ENCODE measurements at places on chromosomes 4 and X.

GRCh38 chr4:41204400-41204978 lies 9.9 kb downstream of the APBB2 start:
- H3K4me1 ChIP-seq = peaks cover 35% of the 10 kb centered on the region
- H3K27me3 ChIP-seq = no peaks in the 10 kb centered on the region
- DNase-seq = no peak
- peaks cover 3% of the 10 kb centered on the region for H3K36me3 ChIP-seq
- no peak overlapping the region for H3K27ac ChIP-seq

- peak overlapping the region; percentile 37 for H3K27ac ChIP-seq
- no peak overlapping the region for H3K4me3 ChIP-seq
- no peak for DNase-seq
- no peaks in the 10 kb centered on the region for H3K27me3 ChIP-seq
These were observed 34.7 kb upstream of the PLAC1 start for GRCh38 chrX:134692990-134693389.

DNA sequence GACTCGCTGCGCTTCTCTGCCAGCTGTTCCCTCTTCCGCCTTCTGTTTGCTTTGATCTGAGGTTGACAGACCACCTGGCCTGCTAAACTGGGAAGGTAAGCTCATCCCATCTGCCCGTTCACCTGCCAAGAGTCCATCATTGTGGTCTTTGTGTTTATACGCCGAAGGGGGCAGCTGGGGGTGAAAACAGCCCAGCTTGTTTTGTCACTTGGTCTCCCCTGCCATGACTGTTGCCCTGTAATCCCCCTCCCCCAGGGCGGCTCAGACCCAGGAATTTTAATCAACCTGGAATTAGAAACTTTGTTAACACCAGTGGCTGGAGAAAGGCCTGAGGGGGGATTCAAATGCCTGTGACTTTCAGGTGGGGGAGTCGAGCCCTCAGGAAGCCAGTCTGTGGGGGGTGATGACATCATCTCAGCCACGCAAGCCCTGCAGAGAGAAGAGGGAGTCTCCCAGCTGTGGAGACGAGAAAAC lies 333.3 kb downstream of the BCOR start:
- no peak overlapping the region for H3K4me3 ChIP-seq
- H3K27me3 ChIP-seq = no peaks in the 10 kb centered on the region
- peaks cover 5% of the 10 kb centered on the region for H3K4me1 ChIP-seq
- H3K27ac ChIP-seq = no peak overlapping the region

DNA sequence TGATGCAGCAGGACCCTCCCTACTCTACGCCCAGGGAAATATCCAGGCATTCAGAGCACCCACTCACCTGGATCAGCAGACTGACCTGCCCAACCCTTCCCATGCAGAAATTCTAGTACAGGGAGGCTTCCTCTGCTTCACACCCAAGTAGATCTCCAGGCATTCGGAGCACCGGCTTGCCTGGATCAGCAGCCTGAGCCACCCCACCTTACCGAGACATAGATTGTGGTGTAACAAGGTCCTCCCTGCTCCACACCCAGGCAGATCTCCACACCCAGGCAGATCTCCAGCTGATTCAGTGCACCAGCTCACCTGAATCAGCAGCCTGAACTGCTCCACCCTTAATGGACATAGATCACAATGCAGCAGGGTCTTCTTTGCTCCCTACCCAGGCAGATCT lies 215.1 kb upstream of the CPEB2 start:
- DNase-seq = no peak
- no peaks in the 10 kb centered on the region for H3K36me3 ChIP-seq
- no peak overlapping the region for H3K4me3 ChIP-seq
- H3K4me1 ChIP-seq = peaks cover 19% of the 10 kb centered on the region
- H3K27me3 ChIP-seq = no peaks in the 10 kb centered on the region
- no peak overlapping the region for H3K27ac ChIP-seq

- DNase-seq = no peak
- no peaks in the 10 kb centered on the region for H3K36me3 ChIP-seq
- no peak overlapping the region for H3K4me3 ChIP-seq
- H3K27ac ChIP-seq = no peak overlapping the region
- H3K4me1 ChIP-seq = no peaks in the 10 kb centered on the region
These were observed 508.5 kb downstream of the MID1IP1 start for GRCh38 chrX:39309721-39310152.

DNA sequence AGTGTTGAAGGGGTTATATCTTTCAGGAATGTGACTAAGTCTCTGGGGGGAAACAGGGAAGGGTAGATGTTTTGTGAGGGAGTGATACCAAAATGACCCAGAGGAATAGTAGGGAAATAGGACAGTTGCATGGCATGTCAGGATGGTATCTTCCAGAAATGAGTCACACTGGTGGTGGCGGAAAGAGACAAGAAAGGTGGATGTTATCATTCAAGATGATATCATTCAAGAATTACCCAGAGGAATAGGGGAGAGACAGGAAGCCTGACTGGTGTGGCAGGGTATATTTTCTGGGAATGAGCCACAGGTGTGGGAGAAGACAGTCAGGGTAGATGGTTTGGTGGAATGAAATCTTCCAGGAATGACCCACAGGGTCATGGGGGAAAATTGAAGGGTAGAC lies 61.1 kb downstream of the MAOA start:
- peak overlapping the region; percentile 93 for H3K27ac ChIP-seq
- no peaks in the 10 kb centered on the region for H3K36me3 ChIP-seq
- peaks cover 35% of the 10 kb centered on the region for H3K4me1 ChIP-seq
- no peak overlapping the region for H3K4me3 ChIP-seq
- peak; percentile 67 for DNase-seq

- no peaks in the 10 kb centered on the region for H3K27me3 ChIP-seq
- no peak for DNase-seq
These were observed 157.1 kb downstream of the CPXCR1 start for GRCh38 chrX:88903989-88904718.

DNA sequence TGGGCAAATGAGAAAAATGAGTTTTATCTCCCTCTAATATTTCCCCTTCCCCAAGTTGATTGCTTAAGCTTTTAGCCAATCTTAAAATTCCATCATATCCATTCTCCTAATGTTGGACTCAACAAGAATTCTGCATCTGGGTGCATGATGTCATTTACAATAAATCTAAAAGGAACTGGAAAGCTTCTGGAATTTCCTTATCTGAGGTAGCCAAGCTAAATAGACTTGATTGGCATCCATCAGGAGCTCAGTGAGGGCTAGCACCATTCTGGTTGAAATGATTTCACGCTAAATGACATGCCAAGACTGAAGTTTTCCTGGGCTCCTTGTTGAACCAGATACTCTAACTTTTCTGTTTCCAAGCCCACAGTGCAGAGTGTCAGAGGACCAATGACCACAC lies 110.3 kb upstream of the SCML1 start:
- no peak for DNase-seq
- peaks cover 23% of the 10 kb centered on the region for H3K4me1 ChIP-seq
- H3K4me3 ChIP-seq = no peak overlapping the region
- H3K27ac ChIP-seq = no peak overlapping the region
- H3K27me3 ChIP-seq = no peaks in the 10 kb centered on the region

DNA sequence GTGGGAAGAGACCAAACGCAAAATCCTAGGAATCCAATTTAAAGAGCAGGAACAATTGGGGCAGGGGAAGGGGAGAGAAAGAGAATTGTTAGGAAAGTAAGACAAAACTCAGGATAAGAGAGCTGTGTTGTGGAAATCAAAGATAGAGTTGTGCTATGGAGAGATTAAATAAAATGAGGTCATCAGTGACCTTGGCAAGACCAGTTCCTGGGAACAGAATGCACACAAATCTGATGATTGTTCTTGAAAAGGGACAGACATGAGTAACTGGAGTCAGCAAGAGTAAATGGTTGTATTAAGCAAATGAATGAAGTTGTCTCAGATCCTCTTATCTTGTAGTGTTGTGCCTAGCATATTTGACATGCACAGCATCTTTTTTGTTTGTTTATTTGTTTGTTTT lies 267.4 kb downstream of the IL1RAPL1 start:
- H3K27me3 ChIP-seq = no peaks in the 10 kb centered on the region
- no peaks in the 10 kb centered on the region for H3K36me3 ChIP-seq
- DNase-seq = no peak
- no peak overlapping the region for H3K27ac ChIP-seq

GRCh38 chrX:74781507-74782034 lies 143.7 kb downstream of the NEXMIF start:
- DNase-seq = no peak
- no peak overlapping the region for H3K4me3 ChIP-seq
- no peaks in the 10 kb centered on the region for H3K27me3 ChIP-seq
- no peaks in the 10 kb centered on the region for H3K4me1 ChIP-seq
- H3K27ac ChIP-seq = no peak overlapping the region
